Adipocyte (in vitro differentiated cells): ENCODE measurements at places on chromosomes 2 and 18.

DNA sequence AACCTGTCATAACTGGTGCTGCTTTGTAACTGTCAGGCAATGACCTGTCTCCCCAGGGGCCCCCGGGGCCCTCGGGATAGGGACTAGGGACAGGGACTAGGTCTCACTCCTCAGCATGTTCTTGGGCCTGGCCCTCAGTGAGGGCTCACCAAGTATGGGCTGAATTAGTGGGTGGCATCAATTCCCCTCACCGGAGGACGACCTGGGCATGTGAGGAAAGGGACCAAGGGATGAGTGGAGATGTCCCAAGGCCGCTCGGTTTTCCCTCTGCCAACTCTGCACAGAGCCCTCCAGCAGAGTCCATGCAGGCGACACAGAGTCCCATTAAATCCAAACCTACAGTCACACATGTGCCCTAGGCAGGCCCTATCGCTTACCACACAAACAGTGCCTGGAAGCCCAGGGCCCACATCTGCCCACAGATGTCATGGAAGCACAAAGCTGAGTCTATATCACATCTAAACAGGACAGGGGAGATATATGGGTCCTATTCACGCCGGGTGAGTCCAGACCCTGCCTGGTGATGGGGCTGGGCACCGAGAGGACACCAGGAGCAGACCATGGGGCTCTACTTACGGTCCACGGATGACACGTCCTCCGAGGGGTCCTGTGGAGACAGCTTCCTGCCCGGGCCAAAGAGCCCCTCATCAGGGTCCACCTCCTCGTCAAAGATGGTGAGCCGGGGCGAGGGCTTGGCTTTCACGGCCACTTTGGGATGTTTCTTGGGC lies 26.6 kb downstream of the HS1BP3 start:
- DNase-seq = no peak

DNA sequence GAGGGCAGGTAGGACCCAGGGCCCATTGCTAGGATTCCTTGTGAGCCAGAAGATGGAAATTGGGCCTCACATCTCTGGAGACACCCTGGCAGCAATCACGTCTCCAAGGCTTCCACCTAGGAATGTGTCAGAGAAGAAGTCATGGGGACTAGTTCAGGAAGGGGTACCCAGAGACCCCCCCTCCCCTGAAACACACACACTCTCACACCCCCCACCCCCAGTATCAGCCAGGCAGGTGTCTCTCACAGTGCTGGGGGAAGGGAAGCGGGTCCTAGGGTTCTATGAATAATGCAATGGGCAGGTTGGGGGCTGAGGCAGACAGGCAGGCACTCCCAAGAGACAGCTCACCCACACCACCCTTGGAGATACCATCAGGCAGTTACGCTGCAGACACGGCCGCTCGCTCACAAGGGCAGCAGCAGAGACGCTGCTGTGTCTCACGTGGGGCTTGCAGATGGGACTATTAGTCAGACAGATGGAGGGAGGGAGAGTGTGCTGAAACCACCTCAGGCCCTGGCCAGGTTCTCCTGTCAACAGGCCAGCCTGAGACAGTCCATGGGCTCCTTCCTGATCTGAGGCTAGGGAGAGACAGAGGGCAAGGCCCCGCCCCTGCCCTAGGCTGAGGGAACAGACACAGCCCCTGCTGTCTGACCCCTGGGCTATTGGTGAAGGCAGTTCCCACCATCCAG lies 134.6 kb downstream of the CYP26B1 start:
- DNase-seq = no peak

- no peak for DNase-seq
Measured at GRCh38 chr18:28789502-28789901, 612.6 kb upstream of the CDH2 start.

- no peak for DNase-seq
Measured at GRCh38 chr2:11242542-11243174, 87.4 kb downstream of the SLC66A3 start.

GRCh38 chr2:149017116-149017985 lies 21.1 kb upstream of the LYPD6B start:
- DNase-seq = peak; percentile 96

DNA sequence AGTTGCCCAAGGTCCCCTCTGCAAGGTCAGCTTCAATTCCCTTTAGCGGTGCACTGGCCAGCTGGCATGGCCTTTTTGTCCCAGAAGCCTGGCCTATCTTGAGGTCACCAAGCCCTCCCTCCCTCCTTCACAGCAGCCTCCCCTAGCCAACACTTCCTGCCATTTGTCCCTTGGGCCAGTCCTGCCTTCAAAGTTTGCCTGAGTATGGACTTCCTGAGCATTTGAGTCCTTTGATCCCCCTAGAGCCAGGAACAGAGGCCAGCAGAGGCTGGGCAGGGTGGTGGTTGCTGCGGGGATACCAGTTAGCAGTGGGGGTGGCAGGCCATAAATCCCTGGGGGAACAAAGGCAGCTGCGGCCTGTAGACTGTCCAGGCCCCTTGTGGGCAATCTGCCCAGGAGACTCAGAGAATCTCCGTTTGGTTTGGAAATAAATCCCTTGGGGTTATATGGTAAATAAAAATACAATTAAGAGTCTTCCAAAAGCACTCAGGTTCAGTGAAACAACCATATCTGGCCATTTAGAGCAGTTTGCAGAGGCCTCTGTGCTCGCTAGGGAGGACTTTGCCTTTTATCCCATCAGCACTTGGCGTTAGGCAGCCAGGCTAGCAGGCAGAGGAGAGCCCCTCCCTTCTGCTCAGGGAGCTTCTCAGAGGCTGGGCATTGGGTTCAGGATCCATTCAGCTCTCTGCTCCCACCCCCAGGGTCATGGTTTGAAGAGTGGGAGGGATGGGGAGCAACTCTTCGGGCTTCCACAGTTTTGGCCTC lies 3.1 kb upstream of the HES6 start:
- DNase-seq = no peak

DNA sequence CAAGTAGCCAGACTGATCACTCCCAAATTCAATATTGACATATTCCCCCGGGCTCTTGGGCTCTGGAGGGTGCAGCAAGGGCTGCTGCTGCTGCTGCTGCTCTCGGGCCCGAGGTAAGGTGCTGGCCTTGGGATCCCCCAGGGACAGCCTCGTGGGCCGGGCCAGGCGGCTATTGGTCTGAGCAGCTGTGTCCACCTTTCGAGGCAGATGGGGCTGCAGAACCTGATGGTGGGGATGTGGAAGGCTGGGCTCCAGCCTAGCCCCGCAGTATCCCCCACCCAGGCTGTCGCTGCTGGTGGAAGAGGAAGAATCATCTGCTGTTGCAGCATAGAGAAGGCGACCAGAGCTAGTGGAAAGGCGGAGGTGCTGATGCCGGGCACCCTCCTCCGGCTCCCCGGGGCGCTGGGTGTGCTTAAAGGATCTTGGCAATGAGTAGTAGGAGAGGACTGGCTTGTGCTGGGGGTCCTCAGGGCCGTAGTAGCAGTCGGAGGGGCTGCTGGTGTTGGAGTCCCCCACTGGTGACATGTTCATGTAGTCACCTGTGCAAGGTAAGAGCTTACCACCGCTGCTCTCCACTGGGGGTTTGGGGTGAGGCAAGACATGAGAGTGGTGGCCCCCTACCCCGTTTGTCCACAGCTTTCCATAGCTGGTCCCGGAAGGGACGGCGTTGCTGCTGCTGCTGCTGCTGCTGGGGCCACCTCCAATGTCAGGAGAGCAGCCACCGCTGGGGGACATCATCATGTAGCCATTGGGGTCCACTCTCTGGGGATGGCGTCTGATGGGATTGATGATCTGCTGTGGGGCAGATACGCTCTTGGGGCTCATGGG lies 3.4 kb downstream of the IRS1 start:
- DNase-seq = no peak

DNA sequence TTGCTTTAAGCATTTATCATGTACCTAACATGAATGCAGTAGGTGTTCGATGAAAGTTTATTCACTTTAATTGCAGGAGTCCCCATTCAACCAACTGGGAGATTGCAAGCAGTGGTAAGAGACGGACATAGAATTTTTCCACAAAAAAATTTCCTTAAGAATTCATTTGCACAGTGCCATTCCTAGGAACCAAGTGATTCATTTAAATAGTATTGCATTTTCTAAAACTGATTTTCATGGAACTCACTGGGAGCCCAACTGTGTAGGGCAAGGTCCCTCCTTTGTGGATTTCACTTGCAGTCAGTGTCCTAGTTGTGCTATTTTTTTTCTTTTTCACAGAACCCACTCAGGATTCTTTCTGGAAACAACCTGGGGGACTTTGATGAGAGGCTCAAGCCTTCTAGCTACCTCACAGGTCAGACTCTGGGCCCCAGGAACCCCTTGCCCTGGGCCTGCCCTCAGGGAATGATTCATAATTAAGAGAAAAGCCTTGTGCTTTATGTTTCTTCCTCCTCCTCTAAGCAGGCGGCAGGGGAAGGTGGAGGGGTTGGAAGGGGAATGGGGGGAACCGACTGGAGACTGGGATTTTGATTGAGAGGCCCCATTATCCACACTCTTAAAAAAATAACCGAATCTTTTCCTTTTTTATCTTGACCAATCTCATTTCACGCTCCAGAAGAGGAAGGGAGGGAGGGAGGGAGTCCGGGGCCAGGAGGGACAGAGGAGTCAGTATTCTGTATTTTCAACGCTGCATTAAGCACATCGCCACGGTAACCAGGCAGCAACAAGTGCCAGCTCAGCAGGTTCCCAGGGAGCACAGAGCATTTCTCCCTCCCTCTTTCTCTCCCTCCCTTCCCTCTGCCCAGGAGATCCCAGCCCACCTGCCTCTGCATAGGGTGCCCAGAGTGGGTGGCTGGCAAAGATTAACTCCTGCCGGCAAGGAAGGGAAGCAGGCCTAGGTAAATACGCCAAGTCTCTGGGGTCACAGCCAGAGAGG lies 51.8 kb downstream of the PSD4 start:
- DNase-seq = peak; percentile 48

DNA sequence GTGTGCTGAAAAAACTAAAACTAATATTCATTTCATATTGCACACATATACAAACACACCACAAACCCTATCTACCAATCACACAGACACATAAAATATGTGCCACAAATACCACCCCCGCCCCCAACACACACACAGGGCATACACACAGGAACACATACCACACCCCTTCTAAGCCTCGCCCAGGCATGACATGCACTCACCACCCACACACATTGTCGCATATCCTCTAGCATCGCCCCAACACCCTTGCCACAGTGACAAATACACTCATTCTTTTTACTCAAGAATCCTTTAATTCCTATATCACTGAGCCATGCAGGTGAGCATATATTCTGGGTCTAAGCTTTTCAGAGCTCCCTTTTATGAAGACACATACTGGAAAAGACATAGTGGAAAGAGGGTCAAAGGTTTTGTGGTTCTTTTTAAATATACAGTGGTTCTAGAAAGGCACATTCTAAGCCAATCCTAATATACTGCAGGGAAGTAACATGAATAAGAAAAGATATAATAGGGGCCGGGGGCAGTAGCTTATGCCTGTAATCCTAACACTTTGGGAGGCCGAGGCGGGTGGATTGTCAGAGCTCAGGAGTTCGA lies 24.5 kb upstream of the LCLAT1 start:
- peak; percentile 78 for DNase-seq

- no peak for DNase-seq
Measured at GRCh38 chr2:45912109-45912508, 260.6 kb downstream of the PRKCE start.

DNA sequence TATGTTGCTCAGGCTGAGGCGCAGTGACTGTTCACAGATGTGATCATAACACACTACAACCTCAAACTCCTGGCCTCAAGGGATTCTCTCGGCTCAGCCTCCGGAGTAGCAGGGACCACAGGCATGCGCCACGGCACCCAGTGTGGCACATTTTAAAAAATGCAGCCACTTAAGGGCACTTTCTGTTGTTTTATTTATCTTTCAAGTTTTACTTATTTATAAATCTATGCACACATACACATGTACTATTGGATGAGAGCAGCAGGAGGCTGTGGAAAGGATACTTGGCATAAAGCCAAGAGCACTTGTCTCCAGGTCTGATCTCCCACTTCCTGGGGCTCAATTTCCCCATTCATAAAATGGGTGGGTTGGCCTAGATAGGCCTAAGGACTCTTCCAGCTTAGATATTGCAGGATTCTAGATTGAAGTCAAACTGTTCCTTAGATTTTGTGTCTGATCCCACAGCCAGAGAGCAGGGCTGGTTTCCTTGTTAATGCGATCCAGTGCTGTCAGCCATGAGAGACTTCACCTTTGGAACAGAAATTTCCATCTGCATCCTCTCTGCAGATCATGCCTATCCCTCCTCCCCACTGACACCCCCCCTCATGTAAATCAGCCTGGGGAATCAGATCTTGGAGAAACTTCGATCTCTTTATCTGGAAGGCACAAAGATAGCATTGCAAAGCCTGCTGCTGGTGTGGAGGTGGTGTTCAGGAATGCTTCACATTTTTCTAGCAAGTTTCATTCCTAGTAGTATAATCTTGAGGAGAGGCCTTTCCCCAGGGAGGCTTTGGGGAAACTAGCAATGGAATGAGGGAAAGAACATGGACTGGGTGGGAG lies 24.7 kb downstream of the PCBP1 start:
- DNase-seq = peak; percentile 70

DNA sequence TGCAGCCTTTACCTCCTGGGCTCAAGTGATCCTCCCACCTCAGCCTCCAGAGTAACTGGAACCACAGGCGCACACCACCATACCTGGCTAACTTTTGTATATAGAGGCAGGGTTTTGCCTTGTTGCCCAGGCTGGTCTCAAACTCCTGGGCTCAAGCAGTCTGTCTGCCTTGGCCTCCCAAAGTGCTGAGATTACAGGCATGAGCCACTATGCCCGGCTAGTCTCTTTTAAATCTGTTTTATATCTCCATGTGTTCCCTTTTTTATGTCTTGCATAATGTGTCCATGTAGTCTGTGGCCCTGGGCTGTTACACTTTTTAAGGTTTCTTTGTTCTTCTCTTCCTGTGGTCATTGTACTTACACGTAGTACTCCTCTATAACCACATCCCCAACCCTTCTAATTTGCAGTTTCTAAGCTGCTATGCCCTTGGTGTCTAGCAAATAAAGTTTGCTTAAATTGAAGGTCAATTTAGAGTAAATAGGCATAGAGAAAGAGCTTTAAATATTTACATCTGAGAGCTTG lies 168.2 kb downstream of the MCFD2 start:
- peak; percentile 47 for DNase-seq

DNA sequence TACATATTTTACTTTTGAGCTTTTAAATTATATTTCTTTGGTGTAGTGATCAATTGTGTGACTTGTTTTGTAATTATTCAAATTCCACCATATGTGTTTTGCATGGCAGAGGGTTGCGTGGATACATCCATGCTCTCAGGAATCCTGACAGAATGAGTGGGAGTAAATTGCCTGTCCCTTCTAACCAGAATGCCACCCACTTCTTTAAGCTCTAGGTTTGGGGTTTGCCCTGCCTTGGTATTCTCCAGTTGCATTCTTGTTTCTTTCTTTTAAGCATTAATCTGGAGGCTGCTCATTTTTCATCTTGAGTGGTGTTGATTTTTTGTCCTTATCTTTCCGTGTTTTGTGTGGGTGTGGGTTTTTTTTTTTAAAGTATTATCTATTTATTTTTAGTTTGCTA lies 360.0 kb downstream of the PTPRM start:
- DNase-seq = peak; percentile 23

DNA sequence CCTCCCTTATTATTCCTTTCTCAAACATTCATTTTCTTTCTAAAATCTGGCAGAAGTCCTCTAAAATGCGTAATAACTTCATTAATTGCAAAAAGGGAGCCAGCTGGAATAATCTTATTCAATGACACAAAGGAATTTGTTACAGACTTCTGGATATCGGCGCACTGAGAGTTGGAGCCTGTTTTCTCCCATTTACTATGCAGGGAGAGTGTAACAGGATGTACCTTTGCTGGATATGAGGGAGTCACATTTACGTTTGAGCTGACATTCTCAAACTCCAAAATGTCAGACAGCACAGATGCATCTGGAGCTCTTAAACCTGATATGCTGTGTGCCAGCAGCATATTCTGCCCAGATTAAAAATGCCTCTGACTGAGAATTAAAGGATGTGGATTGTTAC lies 275.3 kb downstream of the TMX3 start:
- no peak for DNase-seq
